IgD-negative memory B cell (primary cell): ENCODE measurements at places on chromosomes 3 and 15. TPM values are rescaled to one million over a fixed set of nuclear protein-coding genes. Genes with fewer than 3 reads are reported as not detected.

AGBL1 gene
- not detected for polyA plus RNA-seq

ALDH1A3 gene
- not detected for polyA plus RNA-seq

P2RY14 gene
- 4.8 TPM for polyA plus RNA-seq

STRIT1 gene
- polyA plus RNA-seq: not detected

UQCRC1 gene
- 147 TPM for polyA plus RNA-seq

WDR93 gene
- not detected for polyA plus RNA-seq

CYP1A2 gene
- not detected for polyA plus RNA-seq

CASR gene
- not detected for polyA plus RNA-seq

FBXL22 gene
- 0.73 TPM for polyA plus RNA-seq

B3GALNT1 gene
- polyA plus RNA-seq: 1.1 TPM

DGKG gene
- 2.5 TPM for polyA plus RNA-seq

OR5H1 gene
- polyA plus RNA-seq: not detected

NMB gene
- 5.1 TPM for polyA plus RNA-seq

KBTBD8 gene
- polyA plus RNA-seq: 10.5 TPM

ZPLD1 gene
- not detected for polyA plus RNA-seq

SLC6A1 gene
- not detected for polyA plus RNA-seq

LRRC34 gene
- polyA plus RNA-seq: 0.60 TPM

ROBO2 gene
- not detected for polyA plus RNA-seq

SLC22A14 gene
- not detected for polyA plus RNA-seq

SLC2A2 gene
- not detected for polyA plus RNA-seq

IL17RE gene
- polyA plus RNA-seq: not detected
